ENCODE measurements at places on chromosomes 7 and 10. TPM values are rescaled to one million over a fixed set of nuclear protein-coding genes. Genes with fewer than 3 reads are reported as not detected.
A peak's percentile ranks its signal among the peaks of the same experiment; 100 is the strongest.

- no peak for DNase-seq
Measured at GRCh38 chr7:19665399-19666008, 43.3 kb downstream of the POLR1F start.

The NRBF2 gene
- 16.5 TPM for total RNA-seq

- DNase-seq: no peak
Measured at GRCh38 chr7:82705517-82706260, 262.1 kb upstream of the CACNA2D1 start.

DNA sequence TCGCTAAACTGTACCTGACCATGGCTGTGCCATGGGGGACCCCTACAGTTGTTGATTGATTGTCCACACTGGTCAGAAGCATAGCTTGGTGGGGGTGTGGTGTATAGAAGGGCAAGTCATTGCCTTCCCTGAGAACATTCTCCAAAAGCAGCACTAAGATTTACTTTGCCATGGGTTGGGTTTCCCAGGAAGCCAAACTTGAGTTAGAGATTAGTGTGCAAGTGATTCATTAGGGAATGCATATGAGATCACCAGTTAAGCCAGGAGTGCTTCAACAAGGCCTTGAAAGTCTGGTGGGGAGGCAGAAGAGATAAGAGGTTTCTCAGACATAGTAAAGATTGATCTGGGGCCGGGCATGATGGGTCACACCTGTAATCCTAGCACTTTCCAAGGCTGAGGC lies 21.4 kb upstream of the TPST1 start:
- DNase-seq: peak; percentile 94

- no peak for DNase-seq
Measured at GRCh38 chr10:10938676-10939075, 79.0 kb upstream of the CELF2 start.

The CTNNA3 gene
- total RNA-seq: not detected

- DNase-seq: no peak
Measured at GRCh38 chr10:128016423-128017060, 109.6 kb downstream of the PTPRE start.

DNA sequence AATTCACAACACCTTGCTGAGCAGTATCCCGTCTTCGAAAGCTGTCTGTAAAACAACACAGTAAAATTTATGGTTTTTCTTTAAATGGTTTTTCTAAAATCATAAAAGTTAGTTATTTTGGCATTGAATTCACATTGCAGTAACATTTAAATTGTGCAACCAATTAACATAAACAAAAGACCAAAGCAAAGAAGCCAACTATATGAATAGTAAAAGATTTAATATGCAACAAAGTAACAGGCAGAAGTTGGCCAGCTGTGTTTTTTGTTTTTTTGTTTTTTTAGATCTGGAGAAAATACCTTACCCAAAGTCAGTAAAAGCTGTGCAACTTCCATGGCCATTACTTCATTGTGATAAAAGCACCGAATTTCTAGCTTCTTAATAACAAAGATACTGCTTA lies 11.3 kb downstream of the SRI start:
- DNase-seq: no peak

The GDF10 gene
- 0.23 TPM for total RNA-seq

GRCh38 chr10:12595936-12596576 lies 246.7 kb downstream of the CAMK1D start:
- no peak for DNase-seq

The AKR1C8 gene
- total RNA-seq: not detected

The AIFM2 gene
- total RNA-seq: 7.0 TPM

DNA sequence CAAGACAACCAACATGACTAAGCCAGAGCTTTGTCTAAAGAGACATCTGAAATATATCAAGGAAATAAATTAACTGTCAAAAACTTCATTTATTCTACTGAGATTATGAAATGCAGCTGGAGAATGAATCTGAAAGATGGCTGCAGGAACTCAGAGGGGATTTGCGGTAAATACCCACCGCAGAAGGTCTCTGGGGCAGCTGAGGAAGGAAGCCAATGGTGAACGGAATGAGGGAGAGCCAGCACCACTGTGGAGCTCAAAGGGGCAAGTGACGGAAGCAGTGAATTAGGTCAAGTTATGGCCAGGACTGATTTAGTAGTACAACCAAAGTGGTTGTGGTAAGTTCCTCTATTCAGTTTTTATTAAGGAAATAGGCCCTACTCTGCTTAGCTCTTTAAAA lies 215.3 kb upstream of the GLI3 start:
- DNase-seq: no peak

- peak; percentile 66 for DNase-seq
Measured at GRCh38 chr7:45922810-45923209, 1.7 kb upstream of the IGFBP3 start.

GRCh38 chr10:21424459-21424861 lies 101.0 kb downstream of the SKIDA1 start:
- DNase-seq: no peak

- no peak for DNase-seq
Measured at GRCh38 chr10:59879363-59879913, 26.9 kb downstream of the CCDC6 start.

GRCh38 chr10:54587971-54588370 lies 213.1 kb downstream of the PCDH15 start:
- no peak for DNase-seq

DNA sequence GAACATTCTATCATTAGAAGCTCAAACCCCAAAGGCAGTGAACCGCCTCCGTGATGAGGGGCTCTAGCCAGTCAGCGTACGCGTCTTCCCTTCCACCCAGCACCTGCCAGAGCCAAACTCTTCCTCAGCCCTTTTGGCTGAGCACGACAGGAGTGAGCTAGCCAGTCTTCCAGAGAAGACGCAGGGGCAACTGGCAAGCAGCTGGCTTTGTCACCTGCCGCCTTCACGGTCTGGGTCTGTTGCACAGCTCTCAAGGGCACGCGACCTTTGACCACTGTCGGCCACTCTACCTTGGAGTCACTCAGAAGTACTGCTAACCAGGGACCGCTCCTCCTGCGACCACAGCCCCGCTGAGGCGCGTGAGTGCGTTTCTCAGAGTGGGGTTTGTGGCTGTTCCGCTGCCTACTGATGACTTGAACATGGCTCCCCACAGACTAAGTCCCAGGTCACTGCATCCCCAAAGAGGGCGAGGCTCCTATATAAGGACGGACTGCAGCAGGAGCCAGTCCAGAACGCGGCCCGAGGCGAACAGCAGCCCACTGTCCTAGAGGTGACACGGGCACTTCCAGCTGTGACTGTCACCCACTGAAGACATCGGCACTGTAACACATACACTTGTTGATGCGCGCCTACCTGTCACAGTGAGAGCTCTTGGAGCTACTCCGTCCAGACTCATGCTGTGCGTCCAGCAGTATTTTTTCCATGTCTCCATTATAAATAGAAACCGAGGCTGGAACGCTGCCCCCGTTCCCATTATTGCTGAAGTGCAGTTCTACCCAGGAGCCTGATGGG lies 8.4 kb downstream of the BNIP3 start:
- no peak for DNase-seq

GRCh38 chr10:44864637-44865288 lies 46.4 kb upstream of the TMEM72 start:
- peak; percentile 82 for DNase-seq

The CLRN3 gene
- total RNA-seq: not detected

The CYCS gene
- 218 TPM for total RNA-seq

DNA sequence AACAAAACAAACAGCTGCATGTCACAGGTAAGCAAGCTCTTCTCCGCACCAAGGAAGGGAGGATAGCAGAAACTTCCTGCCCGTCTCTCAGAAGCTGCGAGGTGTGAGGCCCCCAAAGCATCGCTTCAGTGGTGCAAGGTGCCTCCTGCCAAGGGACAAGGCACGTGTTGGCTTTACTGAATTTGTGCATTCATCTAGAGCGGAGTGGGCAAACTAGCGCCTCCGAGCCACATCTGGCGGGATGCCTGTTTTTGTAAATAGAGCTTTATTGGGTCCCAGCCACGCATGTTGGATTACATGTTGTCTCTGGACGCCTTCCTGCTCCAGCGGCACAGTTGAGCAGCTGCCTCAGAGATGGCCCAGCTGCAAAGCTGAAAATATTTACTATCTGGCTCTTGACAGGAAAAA lies 27.7 kb downstream of the PHYH start:
- no peak for DNase-seq

GRCh38 chr10:92690915-92691590 lies 1.3 kb downstream of the HHEX start:
- no peak for DNase-seq

The ELMO1 gene
- 25.3 TPM for total RNA-seq

GRCh38 chr7:52615021-52615695 lies 420.3 kb upstream of the POM121L12 start:
- no peak for DNase-seq

- peak; percentile 98 for DNase-seq
Measured at GRCh38 chr7:142808802-142809583, 38.2 kb downstream of the PRSS2 start.

GRCh38 chr10:86857128-86857721 lies 100.2 kb downstream of the MMRN2 start:
- peak; percentile 7 for DNase-seq

DNA sequence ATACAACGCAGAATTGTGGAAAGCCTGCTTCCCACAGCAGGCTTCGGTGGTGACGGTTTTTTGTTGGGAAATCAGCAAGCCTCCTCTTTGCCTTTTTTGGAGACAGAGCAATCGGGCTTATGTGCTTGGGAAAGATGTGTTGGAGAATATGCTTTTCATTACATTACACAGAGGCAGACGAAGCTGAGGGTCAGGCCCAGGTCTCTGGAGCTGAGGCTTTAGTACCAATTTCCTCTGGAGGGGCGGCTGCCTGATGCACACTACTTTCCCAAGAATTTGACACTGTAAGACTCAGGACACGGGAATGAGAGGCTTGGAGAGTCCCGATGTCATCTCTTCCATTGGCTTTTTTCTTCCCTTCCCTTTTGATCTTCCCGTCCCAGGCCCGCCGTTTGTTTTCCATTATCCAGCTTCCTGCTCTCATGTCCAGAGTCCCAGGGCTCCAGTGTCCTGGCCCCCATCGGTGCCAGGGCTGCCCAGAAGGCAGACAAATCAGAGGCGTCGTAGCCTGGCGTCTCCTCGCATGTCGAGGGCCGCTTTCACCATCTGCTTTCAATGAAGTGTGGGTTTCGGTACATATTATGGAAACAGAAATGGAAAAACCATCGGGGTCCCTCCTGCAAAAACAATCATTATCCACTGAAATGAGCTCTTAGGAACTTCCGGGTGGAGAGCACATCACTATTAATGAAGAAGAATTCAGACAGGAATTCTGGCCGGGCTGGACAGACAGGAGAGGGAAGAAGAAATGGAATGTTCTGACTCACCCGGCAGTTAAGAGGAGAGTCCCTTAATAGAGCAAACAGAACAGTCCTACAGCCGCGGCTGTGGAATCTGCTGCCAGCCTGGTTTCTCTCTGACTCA lies 123.0 kb upstream of the JCAD start:
- peak; percentile 81 for DNase-seq

DNA sequence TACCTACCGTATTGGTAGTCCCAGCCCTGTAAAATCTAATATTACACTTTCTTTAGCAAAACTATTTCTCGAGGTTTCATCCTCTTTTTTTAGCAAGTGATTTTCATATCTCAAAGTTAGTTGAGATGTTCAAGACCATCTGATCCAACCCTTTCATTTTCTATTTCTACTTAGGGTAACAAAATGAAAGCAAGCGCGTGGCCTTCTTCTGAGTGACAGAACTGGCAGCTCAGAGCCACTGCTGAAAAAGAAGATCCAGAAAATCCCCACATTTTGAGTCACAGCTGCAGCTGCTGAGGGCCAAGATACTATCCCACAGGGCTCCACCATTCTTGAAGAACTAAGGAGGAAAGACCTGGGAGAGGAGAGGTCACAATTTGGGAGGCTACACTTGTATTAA lies 24.8 kb upstream of the ZNF800 start:
- DNase-seq: no peak

The VWC2 gene
- total RNA-seq: not detected

DNA sequence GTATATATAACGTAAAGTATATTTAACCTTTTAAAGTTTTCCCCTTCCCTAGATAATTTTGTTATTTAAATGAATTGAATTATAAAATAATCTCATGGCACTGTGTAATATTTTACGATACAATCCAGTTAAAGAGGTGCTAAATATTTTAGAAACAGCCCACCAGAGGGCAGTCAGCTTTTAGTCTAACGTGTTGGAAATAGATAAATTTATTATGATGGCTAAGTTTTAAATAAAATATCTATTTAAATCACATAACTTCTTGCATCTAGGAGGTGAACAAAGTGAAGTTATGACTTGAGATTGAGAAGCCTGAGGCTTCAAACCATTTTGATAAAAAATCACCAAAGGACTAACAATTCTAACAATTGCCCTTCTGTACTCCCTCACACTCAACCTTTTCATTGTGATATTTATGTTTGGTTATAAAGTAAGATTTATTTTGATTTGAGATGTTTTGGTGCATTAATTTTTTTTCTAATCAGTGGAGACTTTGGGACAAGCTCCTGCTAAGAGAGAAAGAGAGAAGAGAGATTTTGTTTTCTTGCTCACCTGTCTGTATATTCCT lies 171.5 kb upstream of the SP4 start:
- peak; percentile 49 for DNase-seq

- no peak for DNase-seq
Measured at GRCh38 chr10:30241422-30242110, 107.5 kb downstream of the MTPAP start.

The DNAH11 gene
- 30.2 TPM for total RNA-seq

DNA sequence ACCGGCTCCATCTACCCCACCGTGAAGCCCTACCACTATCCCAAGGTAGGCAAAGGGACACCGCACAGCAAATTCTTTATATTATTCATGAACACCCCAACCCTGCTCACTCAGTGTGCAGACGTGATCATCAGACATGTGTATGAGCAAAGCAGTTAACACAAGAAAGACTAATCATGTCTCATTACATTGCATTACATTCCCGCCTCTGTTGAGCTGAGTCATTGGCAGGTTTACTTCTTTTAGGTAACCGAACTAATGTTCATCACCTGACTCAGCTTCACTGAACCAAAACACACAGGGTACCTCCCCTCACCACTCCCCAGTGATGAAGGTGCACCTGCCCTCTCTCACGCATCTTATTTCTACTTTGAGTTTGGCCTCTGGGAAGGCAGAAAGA lies 233.4 kb downstream of the PAXIP1 start:
- DNase-seq: no peak

The CLEC2L gene
- total RNA-seq: 0.51 TPM

The SEC31B gene
- 0.34 TPM for total RNA-seq

- peak; percentile 54 for DNase-seq
Measured at GRCh38 chr7:100157334-100158228, 942 bp downstream of the TRAPPC14 start.

The TRPV5 gene
- total RNA-seq: not detected

The LSM5 gene
- 388 TPM for total RNA-seq

- DNase-seq: no peak
Measured at GRCh38 chr7:930975-931758, 23.3 kb downstream of the ADAP1 start.

GRCh38 chr10:75263806-75264205 lies 28.0 kb upstream of the COMTD1 start:
- DNase-seq: no peak

The SPAM1 gene
- not detected for total RNA-seq

The ERVW-1 gene
- total RNA-seq: not detected

GRCh38 chr10:86077271-86077670 lies 289.3 kb downstream of the GRID1 start:
- no peak for DNase-seq

The MYL7 gene
- total RNA-seq: not detected

Data from Daoy (cell line).